ENCODE measurements at places on chromosomes 5 and 9.

DNA sequence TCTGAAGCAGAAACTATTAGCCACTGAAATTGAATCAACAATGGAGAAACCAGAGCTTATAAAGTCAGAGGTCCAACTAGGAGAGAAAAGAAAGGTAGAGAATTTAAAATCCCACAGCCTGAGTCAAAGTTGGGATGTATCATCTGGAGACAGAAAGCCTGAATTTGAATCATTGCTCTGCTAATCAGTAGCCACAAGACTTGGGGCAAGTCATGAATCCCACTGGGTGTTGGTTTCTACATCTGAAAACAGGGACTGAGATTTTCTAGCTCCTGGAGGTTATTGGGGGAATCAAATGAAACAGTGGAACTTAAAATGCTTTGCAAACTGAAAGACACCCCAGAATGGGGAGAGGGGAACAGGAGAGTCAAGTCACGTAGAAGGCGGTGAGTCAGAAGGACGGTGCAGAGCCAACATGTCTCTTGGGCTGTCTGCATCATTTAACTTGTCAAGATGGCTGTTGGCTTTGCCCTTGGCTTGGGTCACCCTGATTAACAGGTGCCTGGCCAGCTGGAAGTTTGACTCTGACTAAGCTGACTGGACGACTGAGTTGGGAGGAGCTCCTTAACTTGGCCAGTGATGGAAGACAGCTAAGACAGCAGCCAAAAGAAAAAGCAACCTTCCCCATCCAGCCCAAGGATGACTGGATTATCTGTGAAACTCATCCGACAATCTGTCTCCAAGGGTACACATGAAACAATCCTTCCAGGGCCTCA lies 60.6 kb upstream of the ADRA1B start:
- no peak for DNase-seq

DNA sequence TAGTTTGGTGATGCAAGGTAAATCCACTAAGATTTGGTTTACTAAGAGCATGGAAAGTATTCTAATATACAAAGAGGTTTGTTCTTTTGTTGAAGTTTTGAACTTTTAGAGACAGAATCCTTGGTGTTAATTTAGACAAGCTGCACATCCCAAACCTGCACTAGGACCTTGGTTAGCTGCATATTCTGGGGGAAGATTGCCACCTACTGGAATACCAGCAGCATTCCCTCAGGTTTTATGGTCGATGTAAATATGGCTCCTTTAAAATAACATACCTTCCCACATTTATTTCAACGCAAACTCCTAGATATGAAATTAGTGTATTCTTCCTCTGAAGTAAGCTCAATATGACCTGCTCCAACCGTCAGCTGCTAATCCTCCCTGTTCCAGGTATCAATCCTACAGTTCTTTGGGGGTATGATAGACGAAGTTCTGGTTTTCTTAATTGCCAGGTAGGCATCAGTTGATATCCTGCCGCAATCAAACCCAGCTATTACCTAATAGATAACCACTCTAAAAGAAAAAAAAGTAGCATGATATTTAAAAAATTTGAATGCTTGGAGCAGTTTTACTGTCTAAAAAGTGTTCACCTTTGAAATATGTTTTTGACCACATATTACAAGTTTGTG lies 624.1 kb downstream of the ISL1 start:
- no peak for DNase-seq

GRCh38 chr9:83491995-83492394 lies 46.2 kb downstream of the FRMD3 start:
- DNase-seq, result no peak

GRCh38 chr9:111443454-111443853 lies 40.7 kb downstream of the ECPAS start:
- DNase-seq, result no peak

GRCh38 chr5:76081811-76082771 lies 1.1 kb upstream of the SV2C start:
- DNase-seq, result peak; percentile 34

DNA sequence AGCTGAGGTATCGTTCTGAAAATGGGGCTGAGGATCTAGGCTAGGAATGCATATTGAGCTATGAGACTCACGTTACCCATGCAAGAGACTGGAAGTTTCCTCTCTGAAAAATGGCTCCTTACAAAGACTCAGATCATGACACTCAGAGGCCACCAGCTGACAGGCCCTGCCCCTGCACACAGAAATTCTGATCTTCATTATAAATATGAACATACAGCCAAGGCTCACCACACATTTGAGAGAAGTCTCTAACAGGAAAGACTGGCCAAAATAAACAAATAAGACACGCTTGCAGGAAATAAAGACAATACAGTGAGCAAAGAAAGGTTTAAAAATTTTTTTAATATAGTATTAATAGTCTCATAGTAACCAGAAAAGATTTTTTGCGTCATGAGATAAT lies 365.9 kb downstream of the NFIB start:
- DNase-seq, result no peak

DNA sequence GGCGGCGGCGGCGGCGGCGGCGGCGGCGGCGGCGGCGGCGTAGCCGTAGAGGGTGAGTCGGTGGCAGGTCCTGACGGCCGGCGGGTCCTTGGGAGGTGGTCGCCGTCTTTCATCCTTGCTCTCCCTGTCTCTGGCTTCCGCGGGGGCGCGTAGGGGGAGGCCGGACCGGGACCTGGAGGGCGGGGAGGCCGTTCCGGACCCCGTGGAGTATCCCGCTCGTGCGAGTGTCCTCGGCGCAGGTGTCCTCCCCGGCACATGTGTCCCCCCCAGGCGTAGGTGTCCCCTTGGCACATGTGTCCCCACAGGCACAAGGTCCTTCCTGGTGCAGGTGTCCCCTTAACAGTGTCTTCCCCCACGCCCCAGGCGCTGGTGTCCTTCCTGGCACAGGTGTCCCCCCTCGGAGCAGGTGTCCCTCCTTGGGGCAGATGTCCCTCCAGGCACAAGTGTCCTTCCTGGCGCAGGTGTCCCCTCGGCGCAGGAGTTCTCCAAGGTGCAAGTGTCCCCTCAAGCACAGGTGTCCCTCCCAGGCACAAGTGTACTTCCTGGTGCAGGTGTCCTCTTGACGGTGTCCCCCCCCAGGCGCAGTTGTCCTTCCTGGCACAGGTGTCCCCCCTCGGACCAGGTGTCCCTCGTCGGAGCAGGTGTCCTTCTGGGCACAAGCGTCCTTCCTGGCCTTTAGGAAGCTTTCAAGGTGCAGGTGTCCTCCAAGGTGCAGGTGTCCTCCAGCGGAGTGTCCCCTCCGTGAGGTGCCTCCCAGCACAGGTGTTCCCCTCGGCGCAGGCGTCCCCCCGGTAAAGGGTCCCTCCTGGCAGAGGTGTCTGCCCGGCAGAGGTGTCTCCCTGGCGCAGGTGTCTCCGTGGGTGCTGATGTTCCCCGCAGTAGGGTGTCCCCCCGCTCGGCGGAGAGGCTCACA lies 519 bp downstream of the EXOC3 start:
- DNase-seq, result peak; percentile 13

- DNase-seq, result peak; percentile 25
These were observed 147.5 kb downstream of the GNAQ start for GRCh38 chr9:77883846-77884771.

DNA sequence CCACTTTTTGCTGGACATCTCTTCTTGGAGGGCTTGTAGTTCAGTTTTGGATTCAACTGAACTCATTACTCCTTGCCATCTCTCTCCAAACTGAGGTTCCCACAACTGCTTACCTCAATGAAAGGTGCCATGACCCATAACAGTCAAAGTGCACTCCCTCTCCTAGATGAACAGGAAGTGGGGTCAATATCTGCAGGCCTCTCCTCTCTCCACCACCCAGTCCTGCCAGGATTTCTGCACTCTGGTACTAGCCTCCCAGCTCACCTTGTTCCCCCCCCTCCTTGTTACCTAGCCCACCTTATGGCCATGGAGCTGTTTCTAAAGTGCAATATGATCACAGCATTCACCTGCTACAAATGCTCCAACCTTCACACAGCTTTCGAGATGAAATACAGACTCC lies 5.9 kb downstream of the LHFPL2 start:
- no peak for DNase-seq

DNA sequence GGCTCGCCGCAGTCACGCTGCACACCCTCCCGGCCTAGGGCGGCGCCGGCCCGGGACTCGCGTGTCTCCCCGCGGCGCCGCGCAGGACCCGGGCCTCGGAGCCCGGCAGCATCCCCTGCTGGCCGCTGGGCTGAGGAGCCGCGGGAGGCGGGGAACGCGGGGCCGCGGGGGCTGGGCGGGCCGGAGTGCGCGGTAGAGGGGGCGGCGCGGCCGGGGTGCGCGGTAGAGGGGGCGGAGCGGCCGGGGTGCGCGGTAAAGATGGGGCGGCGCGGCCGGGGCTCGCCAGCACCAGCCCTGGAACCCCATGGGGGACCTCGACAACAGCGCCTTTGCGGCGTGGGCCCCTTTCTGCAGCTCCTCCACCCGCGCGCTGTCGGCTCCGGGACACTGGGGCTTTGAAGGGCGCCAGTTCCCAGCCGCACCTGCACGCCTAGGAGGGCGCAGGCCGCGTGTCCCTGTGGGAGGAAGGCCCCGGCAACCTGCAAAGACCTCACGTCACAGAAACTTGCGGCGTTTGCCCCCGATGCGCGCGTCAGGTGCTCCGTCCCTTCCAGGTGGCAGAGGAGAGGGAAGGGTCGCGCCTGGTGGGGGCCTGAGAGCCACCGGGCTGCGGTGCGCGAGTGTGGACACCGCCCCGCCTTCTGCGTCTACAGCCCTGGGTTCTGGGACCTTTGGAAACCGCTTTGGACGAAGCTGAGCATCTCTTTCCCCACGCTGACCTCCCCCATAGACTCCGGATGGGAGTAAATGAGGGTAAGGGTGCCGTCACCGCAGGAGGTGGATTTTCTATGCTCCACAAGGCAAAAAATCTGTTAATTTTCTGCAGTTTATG lies 49.6 kb downstream of the NSUN2 start:
- peak; percentile 70 for DNase-seq

DNA sequence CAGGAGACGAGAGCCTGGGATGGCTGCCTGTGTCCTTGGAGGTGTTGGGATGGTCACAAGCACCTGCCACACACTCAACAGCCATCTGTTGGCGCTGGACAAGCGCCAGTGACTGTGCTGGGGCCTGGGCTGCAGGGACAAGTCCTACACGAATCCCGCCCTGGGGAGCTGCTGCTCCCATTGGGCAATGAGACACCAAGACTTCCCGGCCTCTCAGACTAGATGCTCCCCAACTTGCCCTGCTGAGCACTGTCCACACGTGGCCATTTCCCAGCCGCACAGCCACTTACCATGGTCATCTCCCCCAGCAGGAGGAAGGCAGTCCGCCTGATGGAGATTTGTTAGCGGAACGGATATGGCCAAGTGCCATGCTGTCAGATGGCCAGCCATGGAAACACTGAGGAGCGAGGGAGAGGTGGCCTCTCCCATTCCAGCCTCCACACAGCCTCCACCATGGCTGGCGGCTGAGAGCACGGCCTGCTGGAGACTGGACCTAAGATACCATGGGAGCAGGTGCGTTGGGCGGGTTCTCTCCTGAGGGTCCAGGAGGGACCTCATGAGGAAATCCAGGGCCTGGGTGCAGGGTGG lies 43.9 kb downstream of the PRRT1B start:
- DNase-seq, result no peak

DNA sequence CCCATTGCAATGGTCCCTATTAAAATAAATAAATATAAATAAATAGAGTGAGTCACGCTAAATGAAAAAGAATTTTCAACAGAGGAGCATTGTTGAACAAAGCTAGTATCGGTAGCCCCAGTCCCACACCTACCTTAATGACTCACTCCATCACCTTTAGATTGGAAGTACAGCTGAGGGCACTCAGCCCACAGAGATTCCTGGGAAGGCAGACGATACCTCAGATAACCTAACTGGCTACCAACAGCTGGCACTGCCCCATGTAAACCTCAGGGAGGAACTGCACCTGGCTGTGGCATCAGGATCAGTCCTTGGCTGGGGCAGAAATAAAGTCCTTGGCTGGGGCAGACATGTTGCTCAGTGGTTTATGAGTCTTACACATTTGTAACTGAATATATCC lies 49.3 kb downstream of the SPRY4 start:
- DNase-seq, result no peak

- no peak for DNase-seq
These were observed 77.0 kb upstream of the STARD4 start for GRCh38 chr5:111589316-111589715.

DNA sequence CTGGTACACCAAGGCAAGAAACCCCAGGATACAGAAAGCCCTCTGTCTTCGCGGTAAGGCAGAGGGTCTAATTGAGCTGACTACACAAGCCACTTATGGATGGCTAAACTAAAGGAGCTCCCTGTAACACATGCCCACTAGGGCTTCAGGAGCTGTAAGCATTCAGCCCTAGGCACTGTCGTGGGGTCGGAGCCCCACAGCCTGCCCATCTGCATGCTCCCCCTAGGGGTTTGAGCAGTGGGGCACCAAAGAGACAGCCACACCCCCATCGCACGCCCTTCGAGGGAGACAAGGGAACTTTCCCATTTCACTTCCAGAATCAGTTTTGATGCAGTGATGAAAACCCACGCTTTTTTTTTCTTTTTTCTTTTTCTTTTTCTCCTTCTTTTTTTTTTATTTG lies 11.0 kb upstream of the MTMR12 start:
- no peak for DNase-seq

GRCh38 chr5:482021-482420 lies 39.0 kb downstream of the EXOC3 start:
- no peak for DNase-seq

DNA sequence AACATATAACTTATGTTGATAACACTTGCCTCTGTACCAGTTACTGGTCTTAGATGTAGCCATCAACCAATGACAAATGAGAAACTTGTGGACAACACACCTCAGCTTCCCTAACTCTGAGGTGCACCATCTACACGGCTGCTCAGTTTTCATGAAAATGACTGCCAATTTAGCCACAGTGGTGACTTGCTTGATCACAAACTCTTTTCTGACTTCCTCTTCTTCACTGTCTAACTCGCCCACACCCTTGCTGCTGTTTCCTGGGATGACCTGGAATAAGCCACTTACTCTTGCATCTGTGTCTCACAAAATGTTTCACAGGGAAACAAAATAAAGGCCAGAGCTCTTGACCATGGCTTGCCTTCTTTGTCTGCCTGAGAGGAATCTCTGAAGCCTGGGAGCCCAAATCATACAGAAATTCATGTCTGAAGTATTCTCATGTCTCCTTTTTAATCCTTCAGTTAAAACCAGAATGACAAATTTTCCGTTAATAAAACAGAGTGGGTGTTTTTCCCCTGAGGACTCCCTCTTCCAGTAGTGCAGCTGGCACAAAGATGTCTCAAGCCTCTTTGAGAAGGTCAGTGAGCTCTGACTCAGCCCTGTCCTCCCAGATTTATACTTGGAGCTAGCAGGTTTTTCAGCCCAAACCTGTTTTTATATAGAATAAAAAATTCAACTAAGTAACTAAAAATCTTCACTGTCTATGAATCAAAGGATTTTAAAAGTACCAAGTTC lies 126.5 kb upstream of the PAM start:
- no peak for DNase-seq

DNA sequence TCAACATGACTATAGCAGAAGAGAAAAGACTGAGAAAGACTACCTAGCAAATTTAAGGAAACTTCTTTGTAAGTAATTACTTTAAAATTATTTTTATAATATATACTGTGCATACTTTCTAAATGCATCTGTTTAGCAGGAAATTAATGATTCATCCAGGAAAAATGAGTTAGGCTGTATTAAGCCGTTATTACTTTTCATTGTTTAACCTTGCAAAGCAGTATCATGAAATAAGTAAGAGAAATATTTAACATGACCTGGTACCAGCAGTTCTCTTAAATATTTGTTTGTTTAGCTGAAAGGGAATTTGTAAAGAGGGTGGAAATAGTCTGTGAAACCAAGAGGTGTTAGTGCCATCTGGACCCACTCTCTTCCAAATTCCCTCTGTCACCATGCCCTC lies 175.0 kb downstream of the GNAQ start:
- DNase-seq, result no peak

- no peak for DNase-seq
These were observed 37.0 kb upstream of the CRB2 start for GRCh38 chr9:123318961-123319421.

- DNase-seq, result no peak
These were observed 65.5 kb downstream of the HMCN2 start for GRCh38 chr9:130331061-130331460.
